NCI-H2029 treated with DMSO at 0.1 percent for 48 hours (cell line): ENCODE measurements at places on chromosomes 3 and 15.

GRCh38 chr15:57160823-57161560 lies 215.3 kb upstream of the CGNL1 start:
- no peak for DNase-seq

DNA sequence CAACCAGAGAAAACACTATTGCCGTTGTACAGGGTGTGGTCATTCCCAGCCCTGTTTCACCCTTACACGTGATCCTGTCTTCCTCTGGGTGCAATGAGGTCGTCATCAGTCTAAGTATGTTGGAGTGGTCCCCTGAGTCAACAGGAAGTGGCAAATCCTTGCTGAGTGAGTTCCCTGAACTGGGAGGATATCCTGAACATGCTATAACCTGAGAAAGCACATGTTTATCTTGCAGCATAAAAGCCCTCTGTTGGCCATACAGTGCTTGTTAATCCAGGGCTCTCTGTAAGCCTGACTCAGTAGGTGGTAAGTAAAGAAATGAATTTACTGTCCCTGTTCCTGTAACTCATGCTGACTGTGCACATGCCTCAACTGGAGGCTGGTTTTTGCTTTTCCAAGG lies 477.8 kb upstream of the RGMA start:
- no peak for DNase-seq

DNA sequence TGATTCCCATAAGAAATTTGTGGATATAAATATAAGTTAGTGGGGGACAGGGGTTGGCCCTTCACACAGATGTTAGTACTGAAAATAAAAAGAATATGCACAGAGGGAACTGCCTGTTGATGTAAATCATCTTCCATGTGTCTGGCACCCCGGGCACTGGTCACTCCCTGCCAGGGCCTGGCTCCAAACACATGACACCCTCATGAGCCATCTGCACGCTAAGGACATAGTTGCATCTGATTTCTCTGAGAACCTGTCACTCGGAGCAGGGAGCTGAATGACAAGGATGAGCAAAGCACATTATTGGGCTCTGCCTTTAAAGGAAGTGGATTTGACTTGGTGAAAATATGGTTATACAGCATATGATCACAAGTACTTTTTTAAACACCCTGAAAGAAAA lies 66.2 kb upstream of the TSC22D2 start:
- DNase-seq, result no peak

- no peak for DNase-seq
These were observed 67.2 kb upstream of the SIAH2 start for GRCh38 chr3:150830094-150830681.

- DNase-seq, result peak; percentile 8
These were observed 13.1 kb downstream of the FBXL22 start for GRCh38 chr15:63610209-63610841.
